ENCODE measurements at places on chromosomes 2 and 18.

- no peak for DNase-seq
These were observed 22.9 kb downstream of the COA5 start for GRCh38 chr2:98585386-98585785.

GRCh38 chr2:197054437-197054836 lies 127.9 kb upstream of the PGAP1 start:
- no peak for DNase-seq

DNA sequence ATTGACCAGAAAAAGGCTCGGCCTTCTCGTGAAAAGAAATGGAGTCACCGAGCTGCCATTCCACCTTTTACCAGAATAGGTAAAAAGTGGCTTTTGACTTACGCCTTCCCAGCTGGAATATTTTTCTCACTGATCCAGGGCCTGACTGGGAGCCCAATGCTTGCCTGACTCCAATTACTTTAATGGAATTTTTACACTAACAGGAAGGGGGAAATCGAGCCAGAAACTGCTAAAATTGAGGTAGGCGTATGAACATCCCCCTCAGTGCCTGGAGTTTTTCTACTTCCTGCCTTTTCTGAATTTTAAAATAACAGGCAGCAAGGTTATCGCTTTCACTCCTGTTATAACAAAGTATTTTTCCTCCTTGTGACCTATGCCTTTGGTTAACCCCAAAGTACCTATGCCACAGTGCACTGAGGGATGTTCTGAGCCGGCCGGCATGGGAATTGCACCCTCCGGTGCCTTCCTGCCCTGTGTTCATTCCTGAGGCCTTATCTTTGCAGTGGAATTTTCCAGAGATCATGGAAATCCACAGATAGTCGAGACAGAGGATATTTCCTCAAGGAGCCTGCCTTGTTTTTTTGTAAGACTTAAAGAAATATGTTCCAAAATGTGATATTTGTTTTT lies 18.3 kb upstream of the RPL31 start:
- no peak for DNase-seq

- DNase-seq: no peak
These were observed 100.4 kb upstream of the RND3 start for GRCh38 chr2:150587547-150588505.

DNA sequence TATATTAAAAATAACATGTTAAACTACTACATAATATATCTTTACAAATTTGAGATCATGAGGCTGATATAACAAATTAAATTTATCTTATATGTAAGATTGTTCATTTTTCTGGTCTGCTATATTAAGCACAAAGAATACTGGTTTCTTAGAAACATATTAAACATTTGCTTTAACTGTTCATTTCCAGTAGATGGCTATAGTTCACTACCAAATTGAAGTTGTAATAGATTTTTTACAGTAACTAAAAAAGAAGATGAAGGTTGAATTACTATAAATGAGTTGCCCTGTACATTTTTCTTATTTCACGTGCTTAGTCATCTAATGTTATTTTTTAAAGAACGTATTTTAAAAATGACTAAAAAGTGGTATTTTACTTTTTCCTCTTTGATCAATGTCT lies 57.0 kb downstream of the ZNF407 start:
- DNase-seq: no peak

DNA sequence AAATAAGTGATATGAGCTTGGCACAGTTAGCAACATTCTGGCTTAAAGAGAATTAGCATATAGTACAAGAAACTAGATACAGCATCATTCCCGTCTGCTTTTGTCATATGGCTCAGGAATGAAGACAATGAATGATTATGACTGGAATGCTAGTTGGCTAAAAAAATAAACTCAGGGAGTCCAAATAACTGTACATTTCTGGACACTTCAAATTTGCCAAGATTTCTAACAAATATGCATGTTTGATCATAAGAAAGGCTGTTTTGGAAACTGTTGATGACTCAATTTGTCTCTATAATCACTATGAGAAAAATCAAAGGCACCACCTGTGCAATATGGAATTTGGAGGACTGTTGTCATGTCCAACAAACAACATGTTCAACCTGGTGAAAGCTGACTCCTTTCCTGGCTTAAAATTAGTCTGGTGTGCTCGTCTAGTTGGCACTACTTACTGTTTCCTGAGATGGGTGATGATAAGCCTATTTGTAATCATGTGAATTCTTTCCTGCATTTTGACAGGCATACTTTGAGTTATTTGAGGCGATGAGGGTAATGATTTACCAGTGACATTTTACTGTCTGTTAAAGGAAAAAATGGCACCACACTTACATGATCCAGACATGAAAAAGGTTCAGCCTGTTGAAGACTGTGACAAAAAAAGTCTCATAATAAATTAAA lies 133.9 kb upstream of the CDH20 start:
- DNase-seq: no peak

DNA sequence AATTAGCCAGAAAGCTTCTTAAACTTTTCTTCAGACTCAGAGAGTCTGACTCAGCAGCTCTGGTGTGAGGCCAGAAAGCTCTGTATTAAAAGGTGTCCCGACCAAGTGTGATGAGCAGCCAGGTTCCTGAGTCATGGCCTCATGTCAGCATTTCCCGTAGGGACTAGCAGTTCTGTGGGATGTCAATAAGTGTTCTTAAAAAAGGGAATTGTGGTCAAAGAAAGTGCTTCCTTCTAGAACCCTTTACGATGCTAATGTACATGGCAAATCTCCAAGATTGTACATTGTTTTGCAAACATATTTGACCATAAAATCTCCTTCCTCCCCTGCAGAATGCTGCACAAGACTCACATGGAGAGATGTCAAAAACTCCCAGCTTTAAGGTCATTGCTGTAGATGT lies 80.1 kb downstream of the PLA2R1 start:
- no peak for DNase-seq

- no peak for DNase-seq
These were observed 18.0 kb downstream of the COLEC11 start for GRCh38 chr2:3612639-3613523.

DNA sequence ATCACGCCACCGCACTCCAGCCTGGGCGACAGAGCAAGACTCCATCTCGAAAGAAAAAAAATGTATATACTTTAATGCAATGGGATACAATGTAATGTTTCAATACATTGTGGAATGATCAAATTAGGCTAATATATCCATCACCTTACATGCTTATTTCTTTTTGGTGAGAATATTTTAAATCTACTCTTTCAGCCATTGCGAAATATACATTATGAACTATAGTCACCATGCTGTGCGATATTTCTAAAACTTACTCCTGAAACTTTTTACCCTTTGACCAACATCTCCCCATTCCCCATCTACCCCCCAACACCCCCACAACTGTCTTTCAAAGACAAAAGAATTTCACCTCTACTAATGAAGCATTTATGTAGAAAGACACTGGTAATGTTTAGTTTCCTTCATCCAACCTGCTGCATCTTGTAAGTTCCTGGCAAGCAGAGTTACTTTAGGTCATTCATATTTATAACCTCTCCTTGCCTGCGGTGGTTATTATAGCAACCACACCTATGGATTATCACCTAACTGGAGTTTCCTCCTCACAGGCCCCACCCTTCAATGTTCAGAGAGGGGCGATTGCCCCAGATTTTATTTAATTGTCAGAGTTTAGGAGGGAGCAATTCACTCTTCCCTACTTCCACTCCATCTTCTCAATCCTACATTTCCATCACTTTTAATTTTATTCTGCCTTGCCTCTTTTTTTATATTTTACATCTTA lies 1.2 kb upstream of the ME2 start:
- DNase-seq: no peak

GRCh38 chr2:17228461-17228860 lies 289.8 kb downstream of the RAD51AP2 start:
- DNase-seq: no peak

DNA sequence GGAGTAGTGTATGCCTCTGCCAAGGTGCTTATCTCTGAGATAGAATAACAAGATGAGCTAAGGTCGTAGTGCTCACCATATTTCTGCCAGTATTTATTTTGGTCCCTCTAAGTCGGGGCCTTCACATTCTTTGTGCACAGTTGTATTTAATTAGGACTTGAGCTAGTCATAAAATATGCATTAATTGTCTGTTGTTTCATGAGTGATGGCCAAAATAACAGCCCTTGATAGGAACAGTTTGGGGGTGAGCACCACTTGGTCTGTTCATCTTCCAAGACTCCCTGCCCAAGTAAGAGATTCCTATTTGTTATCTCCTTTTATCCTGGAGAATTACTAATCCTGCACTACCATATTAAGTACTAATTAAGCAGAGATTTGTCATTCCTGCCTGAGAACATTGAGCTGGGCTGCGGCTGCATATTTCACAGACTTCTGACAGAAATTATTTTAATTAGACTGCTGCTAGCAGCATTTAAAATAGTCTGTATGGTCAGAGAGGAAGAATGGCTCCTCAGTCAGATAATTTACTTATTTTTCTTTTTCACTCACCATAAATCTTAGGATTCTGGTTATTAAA lies 435.1 kb downstream of the MTX2 start:
- no peak for DNase-seq
